ENCODE measurements at places on chromosomes 3 and 15. TPM values are rescaled to one million over a fixed set of nuclear protein-coding genes. Genes with fewer than 3 reads are reported as not detected.

DNA sequence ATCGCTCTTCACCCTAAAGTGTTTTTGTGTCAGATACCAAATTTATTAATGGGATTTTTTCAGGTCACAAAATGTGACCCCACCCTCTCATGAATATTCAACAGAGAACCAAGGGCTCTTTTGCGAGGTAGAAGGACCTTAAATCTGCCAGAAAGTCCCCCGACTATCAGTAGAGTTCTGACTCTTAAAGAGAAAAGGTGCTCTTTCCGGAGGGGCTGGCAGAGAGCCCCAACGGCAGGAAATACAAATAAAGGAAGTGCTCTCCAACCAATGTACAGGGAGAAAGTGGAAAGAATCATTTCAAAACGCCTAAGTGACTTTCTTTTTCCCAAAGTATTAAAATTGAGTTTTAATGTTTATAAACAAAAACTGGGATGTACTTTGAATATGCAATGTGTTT lies 517.2 kb downstream of the FOXP1 start:
- no peak for DNase-seq

Gene OR5H14
- not detected for total RNA-seq

- peak; percentile 79 for DNase-seq
Measured at GRCh38 chr3:119293871-119294695, at the start of gene ARHGAP31. Gene ARHGAP31, plus strand, starts transcription at chr3:119294383. Its CDS starts 522 bp downstream, at chr3:119294905.

Gene RHOA
- 899 TPM for total RNA-seq

DNA sequence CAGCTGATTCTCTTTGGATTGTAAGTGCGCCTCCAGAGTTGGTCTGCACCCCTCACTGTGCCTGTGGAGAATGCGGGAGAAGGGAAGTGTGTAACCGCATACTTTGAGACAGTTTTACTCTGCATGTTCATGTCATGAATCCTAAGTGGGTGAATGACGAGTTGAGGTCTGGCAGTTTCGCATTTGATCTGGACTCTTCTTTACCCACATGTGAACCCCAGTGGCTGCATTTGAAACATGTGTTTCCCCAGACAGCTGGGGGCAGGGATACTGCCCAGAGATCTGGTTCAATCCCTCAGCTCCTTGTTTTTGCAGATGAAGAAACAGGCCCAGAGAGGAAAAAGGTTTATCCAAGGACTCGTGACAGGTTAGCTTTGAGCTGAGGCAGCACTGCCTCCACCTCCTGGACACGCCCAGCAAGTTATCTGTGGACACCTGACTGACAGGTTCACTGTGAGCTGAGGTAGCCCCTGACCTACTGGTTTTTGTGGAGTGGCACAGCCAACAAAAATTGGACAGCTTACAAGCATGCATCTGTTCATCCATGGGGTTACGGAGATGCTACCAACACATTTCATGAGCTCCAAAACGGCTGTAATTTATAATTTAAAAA lies 207.3 kb downstream of the XXYLT1 start:
- DNase-seq: peak; percentile 69

DNA sequence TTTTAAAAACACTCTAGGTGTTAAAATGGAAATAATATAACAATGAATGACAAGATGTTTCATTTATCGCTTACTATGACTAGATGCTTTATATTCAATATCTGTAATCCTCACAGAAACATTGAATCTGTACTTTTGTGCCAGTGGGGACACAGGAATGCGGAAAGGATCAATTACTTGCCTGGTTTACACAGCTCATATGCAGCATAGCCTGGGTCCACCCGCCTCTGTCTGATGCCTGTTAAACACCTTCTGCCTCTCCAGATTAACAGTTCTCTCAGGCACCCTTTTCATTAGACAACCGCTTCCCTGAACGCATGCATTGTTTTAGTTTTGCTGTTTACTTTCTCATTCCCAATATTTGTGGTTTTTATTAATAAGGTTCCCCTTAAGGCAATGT lies 12.9 kb upstream of the KCNAB1 start:
- no peak for DNase-seq

Data from osteoblast (primary cell).